ENCODE measurements at places on chromosomes 7 and 10.

DNA sequence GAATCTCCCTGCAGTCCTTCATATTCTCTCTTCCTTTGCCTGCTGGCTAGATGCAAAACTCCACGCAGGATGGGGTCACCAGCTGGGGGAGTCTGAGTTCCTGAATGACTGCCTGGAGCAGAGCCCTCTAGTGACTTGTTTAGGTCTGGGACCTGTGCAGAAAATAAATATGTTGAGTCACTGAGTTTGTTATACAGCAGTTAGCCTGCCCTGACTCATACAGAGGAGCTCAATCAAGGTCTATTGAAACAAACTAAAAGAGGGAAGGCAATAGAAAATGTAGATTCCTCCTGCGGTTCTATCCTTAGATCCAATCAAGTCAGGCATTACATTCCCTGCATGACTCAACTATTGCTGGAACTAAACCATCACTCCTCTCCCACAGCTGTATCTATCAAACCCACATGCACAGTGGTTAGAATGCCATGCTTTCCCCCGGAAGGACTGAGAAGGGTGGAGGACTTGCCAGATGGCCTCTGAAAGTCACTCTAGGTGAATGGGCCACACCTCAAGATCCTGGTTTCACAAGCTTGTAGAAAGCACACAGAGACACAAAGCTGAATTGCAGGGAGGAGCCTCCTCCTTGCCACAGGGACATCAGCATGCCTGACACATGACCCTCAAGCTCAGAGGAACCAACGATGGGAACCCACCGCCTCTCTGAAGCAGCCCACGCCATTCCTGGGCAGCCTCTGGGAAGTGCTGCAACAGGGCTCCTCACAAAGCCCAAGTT lies 73.9 kb downstream of the SH3PXD2A start:
- DNase-seq, result no peak

GRCh38 chr7:157035302-157035701 lies 24.8 kb upstream of the MNX1 start:
- no peak for DNase-seq

- DNase-seq, result no peak
These were observed 150.9 kb downstream of the MBL2 start for GRCh38 chr10:52621635-52622079.

DNA sequence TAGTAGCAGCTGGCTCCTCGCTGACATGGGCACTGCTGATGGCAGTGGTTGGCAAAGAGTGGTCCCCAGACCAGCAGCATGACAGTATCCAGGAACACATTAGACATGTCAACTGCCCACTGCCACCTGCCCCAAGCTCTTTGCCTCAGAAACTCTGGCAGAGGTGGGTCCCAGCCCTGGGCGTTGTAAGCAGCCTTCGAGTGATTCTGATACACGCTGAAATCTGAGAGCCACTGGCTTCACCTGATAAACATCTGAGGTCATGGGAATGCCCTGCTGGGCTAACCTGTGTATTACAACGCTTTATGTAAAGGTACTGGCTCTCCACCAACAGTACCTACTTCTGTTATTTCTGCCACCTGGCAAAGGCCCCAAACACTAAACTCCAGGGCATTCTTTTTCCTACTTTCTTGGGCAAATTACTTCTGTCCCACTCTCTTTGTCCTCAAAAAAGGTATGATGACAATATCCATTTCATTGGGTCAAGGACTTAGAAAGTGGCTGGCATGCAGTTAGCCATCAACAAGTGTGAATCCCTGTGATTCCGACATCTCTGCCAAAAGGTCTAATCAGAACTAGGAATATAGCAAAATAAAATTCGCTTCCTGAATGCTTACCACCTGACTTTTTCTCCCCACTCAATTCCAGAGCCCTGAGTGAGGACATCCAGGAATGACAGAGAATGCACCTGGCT lies 9.2 kb downstream of the SGMS1 start:
- no peak for DNase-seq

DNA sequence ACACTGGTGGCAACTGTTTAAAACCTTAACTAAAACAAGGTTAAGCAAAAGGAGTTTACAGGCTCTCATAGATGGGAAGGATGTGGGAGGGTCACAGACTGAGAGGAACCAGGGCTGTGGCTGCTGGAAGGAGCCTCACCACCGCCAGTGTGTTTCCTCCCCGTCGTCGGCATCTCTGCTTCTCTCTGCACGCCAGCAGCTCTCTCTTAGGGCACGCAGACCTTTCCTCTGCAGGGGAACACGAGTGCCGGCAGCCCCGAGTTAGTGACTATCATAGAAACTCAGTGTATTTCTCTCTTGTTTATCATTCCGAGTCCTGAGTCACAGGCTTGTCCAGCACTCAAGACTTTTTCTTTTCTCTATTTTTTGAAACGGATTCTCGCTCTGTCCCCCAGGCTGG lies 8.1 kb upstream of the SH2D4B start:
- DNase-seq, result peak; percentile 36

DNA sequence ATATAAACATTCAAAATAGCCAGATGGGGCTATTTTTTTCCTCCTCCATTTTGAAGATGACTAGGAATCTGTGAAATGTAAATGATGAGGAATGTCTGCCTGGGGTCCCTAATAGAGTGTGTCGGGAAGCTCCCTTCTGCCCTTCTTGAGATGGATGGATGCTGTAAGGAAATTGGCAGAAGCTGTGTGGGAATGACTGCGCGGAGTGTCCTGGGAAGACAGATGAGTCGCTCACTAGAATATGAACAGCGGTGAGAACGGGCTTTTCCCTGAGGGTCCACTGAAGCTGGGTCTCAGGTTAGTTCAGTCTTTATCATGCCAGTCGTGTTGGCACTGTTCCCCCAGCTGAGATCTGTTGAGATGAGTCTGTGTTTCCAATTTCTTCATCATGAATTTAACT lies 75.1 kb upstream of the PLPP4 start:
- DNase-seq, result no peak

DNA sequence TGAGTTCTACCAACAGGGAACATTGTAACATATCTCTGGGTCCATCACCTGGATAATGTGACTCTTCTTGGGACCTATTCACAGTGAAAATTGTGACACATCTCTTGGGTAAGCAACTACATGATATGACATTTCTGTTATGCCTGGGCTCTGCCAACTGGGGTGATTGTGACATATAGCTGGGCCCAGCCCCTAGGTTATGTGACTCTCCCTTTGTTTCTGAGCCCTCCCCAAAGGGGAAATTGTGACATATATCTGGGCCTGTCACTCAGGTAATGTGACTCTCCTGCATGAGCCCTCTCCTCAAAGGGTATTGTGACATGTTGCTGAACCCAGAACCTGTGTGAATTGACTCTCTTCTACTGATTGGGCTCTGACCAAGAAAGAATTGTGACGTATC lies 22.4 kb upstream of the ZNF107 start:
- no peak for DNase-seq

- DNase-seq, result no peak
These were observed 4.2 kb upstream of the FOXL3 start for GRCh38 chr7:285731-286130.

- DNase-seq, result no peak
These were observed 117.6 kb upstream of the DNAJB12 start for GRCh38 chr10:72472306-72472705.

- no peak for DNase-seq
These were observed 9.1 kb downstream of the PIK3AP1 start for GRCh38 chr10:96711048-96711728.

- DNase-seq, result peak; percentile 62
These were observed 122.3 kb upstream of the LYZL2 start for GRCh38 chr10:30751678-30752331.

DNA sequence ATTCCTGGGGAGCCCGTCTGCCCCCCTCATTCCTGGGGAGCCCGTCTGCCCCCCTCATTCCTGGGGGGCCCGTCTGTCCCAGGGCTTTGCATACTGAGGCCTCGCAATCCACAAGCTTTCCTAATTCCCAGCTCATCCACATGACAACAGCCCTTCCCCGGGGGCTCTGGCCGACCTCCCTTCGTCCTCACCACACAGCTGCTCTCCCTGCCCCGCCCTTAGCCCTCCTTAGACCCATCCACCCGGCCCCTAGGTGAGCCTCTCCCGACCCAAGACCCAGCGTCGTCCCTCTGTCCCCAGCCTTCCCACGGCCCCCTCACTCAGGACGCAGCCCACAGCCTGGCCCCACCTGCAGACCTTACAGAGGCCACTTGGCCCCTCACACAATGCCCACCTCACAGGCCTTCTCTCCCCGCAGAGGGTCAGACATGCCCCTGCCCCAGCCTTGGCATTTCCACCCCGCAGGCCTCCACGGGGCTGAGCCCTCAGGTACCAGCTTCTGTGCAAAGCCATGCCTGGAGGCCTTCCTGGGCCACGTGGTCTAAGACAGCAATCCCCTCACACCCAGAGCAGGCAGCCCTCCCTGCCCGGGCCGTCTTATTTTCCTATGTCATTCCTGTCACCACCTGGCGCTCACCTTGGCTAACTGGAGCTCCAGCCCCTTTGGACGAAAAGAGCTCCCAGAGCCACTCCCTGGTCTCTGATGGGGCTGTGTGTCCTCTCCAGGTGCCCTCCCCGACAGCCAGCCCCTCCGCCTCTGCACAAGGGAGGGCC lies 3.5 kb upstream of the FAM20C start:
- DNase-seq, result no peak

GRCh38 chr7:91892099-91892705 lies 11.7 kb upstream of the MTERF1 start:
- no peak for DNase-seq

GRCh38 chr7:3117488-3118231 lies 74.0 kb upstream of the CARD11 start:
- DNase-seq, result no peak

DNA sequence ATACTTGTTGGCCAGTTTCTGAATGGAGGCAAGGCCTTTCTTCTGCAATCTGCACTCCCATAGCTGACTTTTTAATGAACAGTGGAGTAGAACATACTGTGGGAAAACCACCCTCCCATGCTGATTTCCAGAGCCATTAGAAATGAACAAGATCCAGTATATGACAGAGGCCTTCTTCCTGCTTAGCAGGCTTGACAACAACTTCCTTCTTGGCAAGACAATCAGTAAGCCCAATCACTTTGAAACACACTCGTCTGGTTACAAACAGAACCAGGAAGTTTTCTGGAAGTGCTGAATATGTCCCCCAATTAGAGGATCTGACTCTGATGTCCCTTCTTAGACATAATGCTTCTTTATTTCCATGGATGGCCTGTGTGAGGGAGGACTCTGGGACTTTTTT lies 103.4 kb downstream of the SAMD9 start:
- DNase-seq, result no peak

DNA sequence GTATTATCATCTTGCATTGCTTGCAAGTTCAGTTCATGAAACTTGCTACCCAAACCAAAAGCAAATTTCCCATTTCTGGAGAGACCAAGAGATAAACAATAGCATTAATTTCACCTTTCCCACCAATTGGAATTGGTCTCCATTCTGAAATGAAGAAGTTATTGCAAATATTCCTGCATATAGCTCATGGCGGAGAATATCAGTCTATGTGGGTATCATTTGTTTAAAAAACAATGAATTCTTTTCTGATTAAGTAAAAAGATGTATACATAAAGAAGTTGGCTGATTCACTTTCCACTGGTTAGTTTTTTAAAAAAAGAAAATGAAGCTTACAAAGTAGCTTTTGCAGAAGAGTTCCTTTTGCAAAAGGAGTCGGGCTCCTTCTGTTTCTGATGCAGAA lies 19.5 kb upstream of the ANK3 start:
- no peak for DNase-seq

DNA sequence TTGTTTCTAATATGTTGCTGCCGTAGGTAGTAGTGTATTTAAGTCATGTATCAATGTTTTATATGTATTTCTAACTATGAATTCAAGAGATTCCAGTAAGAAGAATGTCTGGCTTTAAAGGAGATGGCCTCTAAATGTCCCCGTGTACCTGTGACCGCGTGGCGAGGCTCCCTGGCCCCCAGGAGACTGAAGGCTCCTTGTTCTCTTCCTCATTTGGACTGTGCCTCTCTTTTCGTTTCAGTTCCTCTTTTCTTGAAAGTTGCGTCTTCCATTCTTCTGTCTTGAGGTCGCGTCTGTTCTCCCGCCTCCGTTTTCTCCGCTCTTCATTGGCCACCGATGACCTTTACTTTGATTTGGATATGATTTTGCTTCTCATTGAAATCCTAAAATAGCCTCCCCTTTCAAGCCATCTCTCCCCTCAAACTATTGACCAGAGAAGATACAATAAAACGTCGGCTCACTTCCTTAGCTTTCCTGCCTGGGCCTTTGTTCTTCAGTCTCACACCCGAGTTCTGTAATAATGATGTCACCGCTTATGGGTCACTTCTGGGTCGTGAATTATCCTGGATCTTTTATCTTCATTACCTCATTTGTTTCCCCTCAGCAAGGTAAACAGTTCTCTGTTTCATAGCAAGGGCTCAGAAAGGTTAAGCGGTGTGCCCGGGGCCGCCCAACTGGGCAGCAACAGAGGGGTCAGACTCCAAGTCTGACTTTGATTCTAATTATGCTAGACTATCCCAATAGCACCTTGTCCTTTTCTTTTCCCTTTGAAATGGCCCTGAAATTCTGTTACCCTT lies 28.7 kb downstream of the WIPI2 start:
- DNase-seq, result peak; percentile 8

DNA sequence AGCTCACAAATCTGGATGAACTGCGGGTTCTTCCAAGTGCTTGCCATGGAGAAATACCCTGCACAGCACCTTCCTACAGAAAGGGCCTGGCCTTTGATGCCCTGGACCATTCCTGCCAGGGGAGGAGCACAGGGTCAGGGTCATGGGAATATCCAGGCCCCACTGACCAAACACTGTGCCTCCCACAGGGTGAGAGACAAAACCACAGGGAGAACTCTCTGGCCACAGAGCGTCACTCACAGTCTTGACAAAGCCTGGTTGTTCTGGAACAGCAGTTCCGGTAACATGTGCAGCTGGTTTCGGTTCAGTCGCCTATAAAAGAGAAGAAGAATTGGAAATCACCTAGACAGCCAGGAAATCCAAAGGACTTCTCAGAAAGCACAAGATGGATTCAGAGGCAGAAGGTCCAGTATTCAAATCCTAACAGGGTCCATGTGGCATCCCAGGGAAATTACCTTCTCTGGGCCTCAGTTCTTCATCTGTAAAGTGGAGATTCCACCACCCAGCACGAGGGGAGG lies 28.1 kb downstream of the SLIT1 start:
- DNase-seq, result no peak

- DNase-seq, result no peak
These were observed 220.6 kb upstream of the RHOBTB1 start for GRCh38 chr10:61164458-61165160.

GRCh38 chr10:128938558-128938957 lies 528.5 kb upstream of the MGMT start:
- no peak for DNase-seq

GRCh38 chr10:122051609-122052385 lies 62.8 kb downstream of the TACC2 start:
- DNase-seq, result no peak

- no peak for DNase-seq
These were observed 8.3 kb downstream of the VSTM2A start for GRCh38 chr7:54550471-54550870.

Data from CD4-positive, alpha-beta T cell treated with Interleukin-1 beta for 1 hour (primary cell).